Activated T-cell treated with anti-CD3 and anti-CD28 coated beads, Interleukin-2, amount 50 U/mL, for 72 hours (primary cell): ENCODE measurements at places on chromosomes 13 and 19.
A peak's percentile ranks its signal among the peaks of the same experiment; 100 is the strongest.

DNA sequence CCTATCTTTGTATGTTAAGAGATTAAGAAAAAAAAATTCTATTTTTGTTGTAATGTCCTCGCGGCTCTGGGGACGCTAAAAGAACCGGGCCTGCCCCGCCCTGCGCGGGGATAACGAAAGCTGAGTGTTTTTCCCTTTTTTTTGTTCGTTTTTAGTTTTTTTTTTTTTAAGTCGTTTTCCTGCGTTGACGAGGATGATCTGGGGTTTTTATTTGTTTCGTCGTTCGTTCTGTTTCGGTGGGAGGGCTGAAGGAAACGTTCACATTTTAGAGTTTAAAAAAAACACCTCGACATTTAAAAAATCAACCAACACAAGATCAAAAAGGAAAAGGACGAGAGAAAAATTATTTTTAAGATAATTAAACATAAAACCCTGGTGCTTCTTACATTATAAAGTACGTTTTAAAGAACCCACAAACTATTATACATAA lies 5.6 kb downstream of the LYL1 start:
- no peak for DNase-seq

DNA sequence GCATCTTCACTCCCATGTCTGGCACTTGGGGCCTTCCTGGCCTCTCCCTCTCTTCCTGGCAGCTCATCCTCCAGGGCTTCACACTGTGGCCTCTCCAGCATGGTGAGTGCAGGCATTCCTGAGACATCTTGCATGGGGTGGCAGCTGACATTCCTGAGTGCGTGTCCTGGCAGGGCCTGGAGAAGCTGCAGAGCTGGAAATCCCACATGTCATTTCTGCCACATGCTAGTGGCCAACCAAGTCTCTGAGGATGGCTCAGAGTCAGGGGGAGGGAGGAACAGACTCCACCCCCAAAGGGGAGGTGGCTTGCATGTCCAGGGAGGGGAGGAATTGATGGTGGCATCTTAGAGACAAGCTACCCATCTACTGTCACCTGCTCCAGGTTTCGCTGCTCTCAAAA lies 41.6 kb upstream of the AMER2 start:
- DNase-seq, result no peak

- DNase-seq, result no peak
Measured at GRCh38 chr13:89150362-89150761, 1479.2 kb downstream of the SLITRK5 start.

DNA sequence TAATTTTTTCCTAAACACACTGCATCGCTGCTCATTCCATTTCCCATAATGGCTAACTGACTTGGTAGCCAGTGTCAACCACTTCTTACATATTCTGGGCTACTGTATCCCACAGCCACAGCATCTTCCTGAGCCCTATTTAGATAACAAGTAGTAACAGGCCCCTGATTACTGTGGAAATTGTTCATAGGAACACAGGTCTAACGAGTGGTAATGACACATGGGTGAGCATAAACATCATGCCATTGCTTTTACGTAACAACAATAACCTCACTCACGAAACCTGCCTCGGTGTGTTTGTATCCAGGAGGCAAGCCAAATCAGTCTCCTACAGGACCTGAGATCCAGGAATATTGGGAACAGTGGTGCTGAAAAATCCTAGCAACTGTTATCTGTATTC lies 438.6 kb downstream of the KLF5 start:
- DNase-seq, result no peak

DNA sequence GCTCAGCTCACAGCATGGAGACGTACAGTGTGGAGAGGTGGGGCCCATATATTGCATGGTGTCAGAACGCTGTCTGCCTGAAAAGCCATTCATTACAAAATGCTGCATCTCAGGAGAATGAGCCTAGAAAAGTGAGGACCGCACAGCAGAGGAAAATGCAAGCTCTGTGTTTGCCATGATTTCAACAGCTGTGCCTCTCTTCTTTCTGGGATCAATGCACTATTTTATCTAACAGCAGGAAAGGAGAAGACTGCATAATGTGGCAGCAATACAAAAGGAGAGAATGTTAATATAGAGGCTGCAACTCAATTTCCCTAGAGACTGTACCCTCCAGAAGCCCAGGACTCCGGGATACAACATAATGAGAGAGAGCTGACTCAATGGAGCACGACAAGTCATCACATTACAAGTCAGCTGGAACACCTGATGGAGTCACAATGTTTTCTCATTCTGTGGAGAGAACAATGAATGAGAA lies 368.0 kb downstream of the FGF14 start:
- no peak for DNase-seq

- no peak for DNase-seq
Measured at GRCh38 chr13:28181413-28181812, 43.1 kb downstream of the PAN3 start.

- DNase-seq, result no peak
Measured at GRCh38 chr19:33580645-33581037, 41.1 kb upstream of the CHST8 start.

GRCh38 chr19:2625434-2625833 lies 77.1 kb downstream of the GNG7 start:
- DNase-seq, result no peak

DNA sequence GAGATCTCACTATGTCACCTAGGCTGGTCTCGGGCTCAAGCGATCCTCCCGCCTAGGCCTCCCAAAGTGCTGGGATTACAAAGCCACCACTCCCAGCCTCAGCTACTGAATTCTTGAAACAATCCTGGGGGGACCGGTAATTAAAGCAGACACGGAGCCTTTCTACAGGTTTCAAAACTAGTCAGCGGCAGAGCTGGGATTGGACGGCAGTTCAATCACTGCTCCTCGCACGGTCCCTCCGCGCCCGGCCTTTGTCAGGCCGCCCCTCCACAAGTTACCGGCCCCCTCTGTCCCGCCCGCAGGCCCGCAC lies 229 bp downstream of the BORCS8 start:
- no peak for DNase-seq

DNA sequence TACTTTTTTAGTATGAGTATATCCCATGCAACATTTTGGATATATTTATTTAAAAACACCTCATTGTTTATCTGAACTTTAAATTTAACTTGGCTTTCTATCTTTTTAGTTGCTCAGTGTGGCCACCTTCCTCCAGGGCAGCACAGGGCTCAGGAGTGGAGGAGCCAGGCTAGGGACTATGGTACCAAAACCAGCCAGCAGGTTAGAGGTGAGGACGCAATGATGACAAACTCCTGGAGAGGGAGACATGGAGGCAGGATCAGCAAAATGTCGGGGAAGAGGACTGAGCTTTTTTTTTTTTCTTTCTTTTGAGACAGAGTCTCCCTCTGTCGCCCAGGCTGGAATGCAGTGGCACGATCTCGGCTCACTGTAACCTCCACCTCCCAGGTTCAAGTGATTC lies 29.6 kb upstream of the CALM3 start:
- peak; percentile 13 for DNase-seq

DNA sequence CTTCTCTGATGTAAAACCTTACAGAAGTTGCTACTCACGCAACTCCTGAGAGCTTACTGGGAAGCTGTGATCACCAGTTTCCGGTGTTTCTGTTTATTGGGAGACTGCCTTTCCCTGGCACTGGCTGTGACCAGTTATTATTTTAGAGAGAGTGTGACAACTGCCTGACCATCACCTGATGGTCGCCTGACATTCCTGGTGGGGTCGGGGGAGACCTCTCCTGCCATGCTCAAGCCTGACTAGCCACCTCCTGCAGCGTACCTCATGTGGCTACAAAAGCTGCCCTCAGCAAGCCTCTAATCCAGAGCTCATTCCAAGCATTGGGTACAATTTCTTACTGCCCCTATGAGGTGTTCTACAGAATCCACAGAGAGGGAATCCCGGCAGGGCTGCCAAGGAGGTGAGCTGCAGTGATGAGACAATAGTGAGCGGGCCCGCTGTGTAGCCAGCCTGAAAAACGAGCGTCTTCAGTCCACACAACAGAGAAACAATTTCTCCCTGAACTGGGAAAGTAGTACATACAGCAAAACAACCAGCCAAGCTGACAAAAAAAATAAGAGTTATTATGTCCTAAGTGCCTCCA lies 28.7 kb downstream of the GJA3 start:
- DNase-seq, result no peak

DNA sequence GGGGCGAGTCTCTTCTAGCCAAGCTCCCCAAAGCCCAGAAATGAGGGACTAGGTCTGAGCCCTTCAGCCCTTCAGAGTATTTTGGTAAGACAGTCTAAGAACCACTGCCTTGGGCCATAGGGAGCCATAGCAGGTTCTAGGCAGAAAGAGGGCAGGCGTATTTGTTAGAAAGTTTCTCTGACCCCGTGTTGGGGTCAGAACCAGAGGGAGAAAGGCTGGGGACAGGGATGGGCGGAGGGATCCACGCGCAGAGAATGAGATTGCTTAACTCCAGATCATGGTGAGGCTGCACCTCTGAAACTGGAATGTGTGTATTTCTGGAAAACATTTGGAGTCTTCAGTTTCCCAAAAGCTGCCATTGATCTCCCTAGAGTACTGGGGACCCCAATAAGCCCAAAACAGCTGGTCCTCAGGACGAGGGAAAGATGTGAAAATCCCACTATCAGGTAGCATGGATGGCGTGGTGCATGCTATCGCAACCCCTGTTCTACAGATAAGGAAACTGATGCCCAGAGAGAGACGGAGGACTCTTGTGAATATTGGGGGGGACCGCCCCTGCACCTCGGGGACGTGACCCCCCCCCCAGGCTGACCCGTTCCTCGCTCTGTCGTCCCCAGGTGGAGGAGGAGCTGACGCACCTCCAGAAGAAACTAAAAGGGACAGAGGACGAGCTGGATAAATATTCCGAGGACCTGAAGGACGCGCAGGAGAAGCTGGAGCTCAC lies 703 bp upstream of the TPM4 start:
- DNase-seq, result no peak

- DNase-seq, result peak; percentile 73
Measured at GRCh38 chr19:1856698-1857603, 6.4 kb downstream of the KLF16 start.

GRCh38 chr13:23794267-23795161 lies 94.7 kb downstream of the MIPEP start:
- DNase-seq, result no peak

DNA sequence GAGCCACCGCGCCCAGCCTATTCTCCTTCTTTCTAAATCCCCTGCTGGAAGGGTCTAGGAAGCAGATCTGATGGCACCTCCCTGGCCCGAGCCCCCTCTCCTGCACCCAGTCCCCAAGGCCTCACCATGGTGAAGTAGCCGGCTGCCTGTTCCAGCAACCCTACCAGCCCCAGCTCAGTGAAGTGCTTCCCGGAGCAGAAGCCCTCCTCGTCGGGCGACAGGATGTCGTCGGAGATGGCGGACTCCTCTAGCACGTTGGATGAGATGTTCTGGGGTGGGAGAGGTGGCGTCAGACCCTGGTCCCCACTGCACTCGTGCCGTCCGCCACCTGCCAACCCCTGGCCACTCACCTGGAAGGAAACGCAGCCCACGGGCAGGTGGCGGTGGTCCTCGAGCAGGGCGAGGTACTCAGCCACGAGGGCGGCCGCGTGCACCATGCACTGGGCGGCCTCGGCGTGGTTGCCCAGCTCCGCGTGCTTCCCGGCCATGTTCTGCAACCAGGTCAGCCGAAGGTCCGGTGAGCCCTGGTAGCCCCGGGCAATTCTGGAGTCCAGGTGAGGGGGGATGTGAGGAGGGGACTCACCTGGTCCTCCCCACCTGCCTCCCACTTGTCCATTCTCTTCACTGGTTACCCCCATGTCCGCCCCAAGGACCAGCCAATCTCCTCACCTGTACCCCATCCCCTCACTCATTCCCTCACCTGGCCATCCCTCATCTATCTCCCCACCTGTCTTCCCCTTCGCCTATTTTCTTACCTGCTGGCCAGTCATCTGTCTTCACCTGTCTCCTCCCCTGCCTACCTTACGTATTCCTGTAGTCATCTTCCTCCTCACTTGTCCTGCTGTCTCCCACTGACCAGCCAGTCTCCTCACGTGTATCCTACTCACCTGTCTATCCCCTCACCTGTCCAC lies 11.5 kb upstream of the KANK2 start:
- no peak for DNase-seq

- DNase-seq, result no peak
Measured at GRCh38 chr13:39531646-39532045, 71.3 kb downstream of the LHFPL6 start.

GRCh38 chr13:27161980-27162379 lies 9.6 kb downstream of the USP12 start:
- DNase-seq, result no peak

- DNase-seq, result no peak
Measured at GRCh38 chr19:33508941-33509614, 12.5 kb downstream of the PEPD start.

DNA sequence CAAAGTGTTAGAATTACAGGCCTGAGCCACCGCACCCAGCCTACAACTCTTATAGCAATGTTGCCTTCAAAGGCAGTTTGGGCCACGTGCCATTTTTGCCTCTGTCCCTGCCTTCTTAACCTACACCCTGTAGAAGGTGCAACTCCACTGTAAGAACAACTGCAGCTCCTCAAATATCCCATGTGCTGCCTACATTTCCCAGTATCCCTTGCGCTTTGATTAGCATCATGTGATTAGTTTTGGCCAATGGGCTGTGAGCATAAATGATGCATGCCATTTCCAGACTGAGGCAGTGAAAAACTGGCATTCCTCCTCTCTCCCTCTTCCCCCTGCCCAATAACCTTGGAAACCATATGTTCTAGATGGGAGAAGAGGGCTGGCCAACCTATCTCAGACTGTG lies 75.2 kb upstream of the MRI1 start:
- DNase-seq, result peak; percentile 3

- no peak for DNase-seq
Measured at GRCh38 chr19:45391346-45391745, 13.5 kb downstream of the PPP1R13L start.

GRCh38 chr19:34260771-34261173 lies 6.4 kb downstream of the GARRE1 start:
- no peak for DNase-seq

DNA sequence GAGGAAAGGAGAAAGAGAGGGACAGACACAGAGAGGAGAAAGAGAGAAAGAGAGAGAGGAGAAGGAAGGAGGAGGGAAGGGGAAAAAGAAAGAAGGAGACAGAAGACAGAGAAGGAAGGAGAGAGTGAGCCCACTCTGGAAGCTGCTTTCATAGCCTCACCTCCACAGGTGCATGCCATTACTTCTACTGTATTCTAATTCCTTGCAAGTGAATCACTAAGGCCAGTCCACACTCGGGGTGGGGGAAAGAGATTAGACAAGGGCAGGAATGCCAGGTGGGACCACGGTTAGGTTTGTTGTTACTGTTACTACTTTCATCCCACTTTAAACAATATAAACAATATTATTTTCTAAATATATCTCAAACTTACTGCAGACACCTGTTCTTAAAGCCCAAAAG lies 684.5 kb upstream of the ARGLU1 start:
- DNase-seq, result no peak

DNA sequence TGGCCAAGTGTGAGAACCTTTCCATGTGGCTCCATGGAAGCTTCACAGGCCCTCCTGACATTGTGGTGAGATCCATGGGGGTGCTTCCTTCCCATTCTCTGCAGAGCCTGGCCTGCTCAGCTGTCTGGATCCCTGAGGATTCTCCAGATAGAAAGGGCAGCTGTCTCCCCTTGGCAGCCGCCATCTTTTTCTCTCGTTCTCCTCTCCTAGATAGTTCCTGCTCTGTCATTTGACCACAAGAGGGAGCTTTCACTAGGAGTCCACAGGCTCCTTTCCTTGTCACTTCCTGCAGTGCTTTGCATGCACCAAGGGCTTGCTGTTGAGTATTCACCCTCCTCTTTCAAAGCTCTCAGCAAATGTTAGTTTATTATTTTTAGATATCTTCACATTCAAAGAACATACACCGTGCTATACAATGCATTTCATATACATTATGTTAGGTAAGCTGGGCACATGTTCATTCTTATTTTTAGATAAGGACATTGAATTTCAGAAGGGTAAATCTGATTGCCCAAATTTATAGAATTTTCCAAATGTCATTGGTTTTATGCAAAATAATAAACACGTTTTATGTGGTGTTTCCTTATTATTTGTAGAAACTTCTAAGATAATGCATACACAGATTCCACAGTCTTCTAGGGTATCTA lies 133.2 kb downstream of the FRY start:
- DNase-seq, result peak; percentile 11
